ENCODE measurements at places on chromosomes 13 and 19. TPM values are rescaled to one million over a fixed set of nuclear protein-coding genes. Genes with fewer than 3 reads are reported as not detected.
A peak's percentile ranks its signal among the peaks of the same experiment; 100 is the strongest.

Gene LMTK3
- total RNA-seq, result 0.87 TPM

Gene FXYD1
- total RNA-seq, result 575 TPM

Gene RTBDN
- total RNA-seq, result not detected

Gene GNG7
- 28.6 TPM for total RNA-seq

Gene IGFL1
- not detected for total RNA-seq

Gene PRX
- total RNA-seq, result 2.3 TPM

Gene APC2
- 0.08 TPM for total RNA-seq

- no peak overlapping the region for H3K4me3 ChIP-seq
- H3K36me3 ChIP-seq, result no peaks in the 10 kb centered on the region
- no peaks in the 10 kb centered on the region for H3K4me1 ChIP-seq
- no peak overlapping the region for H3K27ac ChIP-seq
- DNase-seq, result no peak
Observed at GRCh38 chr13:41668130-41668757, 210.9 kb downstream of the RGCC start.

DNA sequence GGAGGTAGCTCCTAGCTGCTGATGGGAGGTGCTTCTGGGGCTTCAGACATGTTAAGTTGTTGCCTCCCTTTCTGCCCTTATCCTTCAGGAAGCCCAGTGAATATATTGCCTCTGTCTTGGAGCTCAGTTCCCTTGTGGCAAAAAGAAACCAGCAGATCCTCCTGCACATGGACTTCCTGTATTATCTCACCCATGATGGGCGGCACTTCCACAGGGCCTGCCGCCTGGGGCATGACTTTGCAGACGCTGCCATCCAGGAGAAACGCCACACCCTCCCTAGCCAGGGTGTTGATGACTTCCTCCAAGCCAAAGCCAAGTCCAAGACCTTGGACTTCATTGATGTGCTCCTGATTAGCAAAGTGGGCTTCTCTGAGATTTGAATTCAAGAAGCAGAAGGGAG lies 6.0 kb upstream of the CYP4F12 start:
- no peaks in the 10 kb centered on the region for H3K27me3 ChIP-seq
- H3K4me1 ChIP-seq, result no peaks in the 10 kb centered on the region
- no peaks in the 10 kb centered on the region for H3K36me3 ChIP-seq
- no peak overlapping the region for H3K27ac ChIP-seq
- no peak overlapping the region for H3K4me3 ChIP-seq
- DNase-seq, result no peak

DNA sequence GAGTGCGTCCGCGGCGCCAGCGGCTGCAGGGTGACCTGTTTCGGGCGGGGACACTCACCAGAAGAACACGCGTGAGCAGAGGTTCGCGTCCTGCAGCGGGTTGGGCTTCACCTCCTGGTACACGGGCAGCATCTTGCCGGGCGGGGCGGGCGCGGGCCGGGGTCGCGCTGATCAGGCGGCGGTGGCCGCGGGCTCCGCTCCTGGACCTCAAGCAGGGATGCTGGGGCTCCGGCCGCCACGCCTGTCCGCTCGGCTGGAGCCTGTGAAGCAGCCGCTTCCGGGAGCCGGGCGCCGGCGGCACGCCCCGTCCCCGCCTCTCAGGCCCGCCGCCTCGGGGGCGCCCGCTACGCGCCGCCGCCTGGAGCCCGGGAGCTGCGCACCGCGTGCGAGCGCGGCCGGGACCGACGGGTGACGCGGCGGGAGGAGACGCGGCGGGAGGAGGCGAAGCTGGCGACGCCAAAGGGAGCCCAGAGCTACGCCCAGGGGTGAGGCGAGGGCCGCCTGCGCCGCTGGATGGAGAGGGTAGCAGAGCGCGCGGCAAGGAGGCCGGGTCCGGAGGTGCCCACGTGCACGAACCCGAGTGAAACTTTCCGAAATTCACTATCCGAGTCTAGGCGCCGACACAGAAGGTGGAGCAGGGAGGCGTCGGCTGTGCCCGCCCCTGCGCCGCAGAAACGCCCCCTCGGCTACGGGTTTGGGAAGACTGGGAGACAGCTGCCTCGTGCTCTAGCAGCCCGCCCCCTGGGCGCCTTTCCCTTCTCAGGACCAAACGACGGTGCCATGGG lies at the start of gene ABCC4:
TSS of gene ABCC4 (minus strand) at position 269 of the 785 bp plus-strand sequence. CDS start at position 132, 137 bp downstream.
- no peaks in the 10 kb centered on the region for H3K36me3 ChIP-seq
- no peaks in the 10 kb centered on the region for H3K27me3 ChIP-seq
- peak within 1 kb of the TSS; percentile 42 for H3K4me3 ChIP-seq
- H3K27ac ChIP-seq, result peak within 1 kb of the TSS; percentile 74
- peaks cover 14% of the 10 kb centered on the region for H3K4me1 ChIP-seq
- peak; percentile 57 for DNase-seq

DNA sequence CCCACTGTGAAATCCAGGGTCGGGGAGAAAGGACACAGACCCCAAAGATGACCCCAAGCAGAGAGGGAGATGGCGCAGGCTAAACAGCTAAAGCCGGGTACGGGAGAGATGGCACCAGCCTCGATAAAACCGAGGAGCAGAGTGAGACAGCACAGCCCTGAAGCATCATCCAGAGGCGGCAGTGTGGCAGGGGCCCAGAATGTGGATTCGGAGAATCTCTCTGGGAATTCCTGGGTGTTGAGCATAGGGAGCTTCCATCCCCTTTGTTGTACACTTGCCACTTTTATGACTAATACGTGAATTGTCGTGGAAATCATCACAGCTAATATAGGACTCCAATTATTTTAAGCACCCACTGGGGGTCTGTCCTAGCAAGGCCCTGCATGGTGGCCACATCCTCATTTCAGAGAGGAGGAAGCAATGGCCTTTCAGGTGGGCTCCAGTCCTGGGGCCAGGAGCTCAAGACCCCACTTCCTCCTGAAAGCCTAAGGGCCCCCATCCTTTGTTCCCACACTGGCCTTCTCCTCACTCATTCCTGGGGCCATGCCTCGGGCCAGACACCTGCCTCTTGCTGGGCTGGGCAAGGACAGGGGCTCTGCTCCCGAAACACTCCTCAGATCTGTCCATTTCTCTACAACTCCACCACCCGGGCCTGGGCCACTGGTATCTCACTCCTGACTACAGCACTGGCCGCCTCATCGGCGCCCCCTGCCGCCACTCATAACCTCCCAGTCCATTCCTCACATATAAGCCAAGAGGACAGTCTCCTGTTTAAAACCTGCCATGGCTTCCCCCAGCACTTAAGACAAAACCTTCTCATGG lies 29.3 kb upstream of the ATP1A3 start:
- DNase-seq, result no peak
- no peaks in the 10 kb centered on the region for H3K27me3 ChIP-seq
- H3K4me3 ChIP-seq, result no peak overlapping the region
- peaks cover 14% of the 10 kb centered on the region for H3K4me1 ChIP-seq
- no peaks in the 10 kb centered on the region for H3K36me3 ChIP-seq

DNA sequence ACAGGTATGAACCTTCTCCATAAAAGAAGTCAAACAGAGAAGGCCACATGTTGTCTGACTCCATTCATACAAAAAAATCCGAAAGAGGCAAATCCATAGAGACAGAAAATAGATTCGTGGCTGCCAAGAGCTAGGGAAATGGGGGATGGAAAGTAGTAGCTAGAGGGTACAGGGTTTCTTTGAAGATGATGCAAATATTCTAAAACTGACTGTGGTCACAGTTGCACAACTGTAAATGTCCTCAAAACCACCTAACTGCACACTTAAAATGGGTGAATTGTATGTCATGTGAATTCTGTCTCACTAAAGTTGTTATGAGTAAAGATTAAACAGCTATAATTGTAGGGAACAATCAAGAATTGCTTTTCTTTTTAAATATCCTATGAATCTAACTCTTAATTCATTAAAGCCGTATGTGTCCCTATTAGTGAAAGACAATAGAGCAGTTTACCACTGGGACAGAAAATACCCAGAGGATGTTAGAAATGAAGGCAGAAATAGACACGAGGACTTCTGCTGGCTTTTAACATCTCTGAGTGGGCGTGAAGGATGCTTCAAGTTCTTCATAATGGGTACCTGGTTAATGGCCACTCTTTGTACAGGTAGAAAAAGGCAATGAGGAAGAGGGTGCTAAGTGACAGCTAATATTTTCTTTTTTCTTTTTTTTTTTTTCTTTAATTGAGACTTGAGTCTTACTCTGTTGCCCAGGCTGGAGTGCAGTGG lies 21.2 kb downstream of the INSR start:
- no peak for DNase-seq
- no peaks in the 10 kb centered on the region for H3K36me3 ChIP-seq
- H3K27ac ChIP-seq, result peak overlapping the region; percentile 6
- peaks cover 26% of the 10 kb centered on the region for H3K4me1 ChIP-seq
- H3K27me3 ChIP-seq, result no peaks in the 10 kb centered on the region

GRCh38 chr19:48186015-48186414 lies 15.5 kb downstream of the ZSWIM9 start:
- H3K4me1 ChIP-seq, result no peaks in the 10 kb centered on the region
- H3K4me3 ChIP-seq, result no peak overlapping the region
- H3K27ac ChIP-seq, result no peak overlapping the region
- peaks cover 21% of the 10 kb centered on the region for H3K36me3 ChIP-seq

DNA sequence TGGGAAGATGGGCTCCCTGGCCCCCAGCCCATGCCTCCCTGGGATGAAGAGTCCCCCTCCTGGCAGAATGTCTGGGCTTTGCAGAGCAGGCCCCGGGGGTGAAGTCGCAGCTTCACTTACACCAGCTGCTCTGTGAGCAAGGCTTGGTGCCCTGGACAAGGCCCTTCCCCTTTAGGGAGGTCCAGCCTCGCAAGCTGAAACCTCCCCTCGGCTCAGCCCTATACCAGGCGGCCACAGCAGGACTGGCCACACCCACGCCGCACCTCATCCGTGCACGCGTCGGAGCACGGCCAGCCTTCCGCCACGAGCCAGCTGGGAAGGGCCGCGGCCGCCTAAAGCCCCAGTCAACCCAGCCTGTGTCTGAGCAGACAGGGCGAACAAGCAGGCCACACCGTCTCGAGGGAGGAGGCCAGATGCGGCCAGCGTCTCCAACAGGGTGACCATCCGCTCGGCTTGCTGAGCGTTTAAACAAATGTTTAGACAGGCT lies 83.2 kb upstream of the MCF2L start:
- DNase-seq, result peak; percentile 83
- no peak overlapping the region for H3K27ac ChIP-seq
- H3K4me3 ChIP-seq, result no peak overlapping the region
- H3K27me3 ChIP-seq, result peaks cover 11% of the 10 kb centered on the region
- peaks cover 29% of the 10 kb centered on the region for H3K36me3 ChIP-seq

DNA sequence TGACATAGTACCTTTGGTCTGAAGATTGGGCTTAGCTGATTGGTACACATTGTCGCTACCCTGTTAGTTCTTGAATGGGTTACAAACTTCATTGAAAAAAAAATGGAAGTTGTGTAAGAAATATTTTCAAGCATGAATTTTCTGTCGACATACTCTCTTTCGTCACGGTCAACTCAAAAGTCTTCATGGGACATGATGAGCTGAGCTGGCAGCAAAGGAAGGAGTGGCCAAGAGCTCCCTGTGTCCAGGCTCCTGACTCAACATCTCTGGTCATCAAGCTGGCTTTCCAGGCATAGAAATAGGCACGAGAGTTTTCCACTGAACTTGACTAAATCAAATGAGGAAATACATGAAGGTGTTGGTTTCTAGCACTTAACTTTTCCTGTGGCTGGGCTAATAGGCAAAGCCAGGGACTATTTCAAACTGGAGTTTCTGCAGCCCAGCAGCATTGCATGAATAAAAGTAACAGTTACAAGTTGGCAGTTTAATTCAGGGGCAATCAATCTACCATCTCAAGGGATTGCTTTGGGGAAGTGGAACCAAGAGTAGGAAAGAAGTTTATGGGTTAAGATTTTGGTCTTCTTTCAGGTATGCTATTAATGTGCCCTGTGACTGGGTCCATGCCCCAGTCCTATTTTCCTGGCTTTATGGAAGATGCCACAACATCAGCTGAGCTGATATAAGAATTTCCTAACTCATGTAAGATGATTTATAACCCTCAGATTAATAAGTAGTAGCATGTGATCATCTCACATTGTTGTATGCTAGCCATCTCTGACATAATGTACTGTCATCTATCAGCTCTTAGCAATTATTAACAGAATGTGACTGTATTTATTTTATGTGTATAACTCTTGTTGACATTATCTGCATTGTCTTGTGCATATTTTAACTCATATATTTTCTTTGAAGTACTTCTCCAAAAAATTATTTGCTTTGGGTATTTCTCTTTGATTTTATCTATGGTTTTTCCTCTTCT lies 385.8 kb downstream of the DLEU7 start:
- H3K4me1 ChIP-seq, result peaks cover 8% of the 10 kb centered on the region
- H3K36me3 ChIP-seq, result no peaks in the 10 kb centered on the region
- H3K4me3 ChIP-seq, result no peak overlapping the region
- no peak overlapping the region for H3K27ac ChIP-seq
- DNase-seq, result no peak

DNA sequence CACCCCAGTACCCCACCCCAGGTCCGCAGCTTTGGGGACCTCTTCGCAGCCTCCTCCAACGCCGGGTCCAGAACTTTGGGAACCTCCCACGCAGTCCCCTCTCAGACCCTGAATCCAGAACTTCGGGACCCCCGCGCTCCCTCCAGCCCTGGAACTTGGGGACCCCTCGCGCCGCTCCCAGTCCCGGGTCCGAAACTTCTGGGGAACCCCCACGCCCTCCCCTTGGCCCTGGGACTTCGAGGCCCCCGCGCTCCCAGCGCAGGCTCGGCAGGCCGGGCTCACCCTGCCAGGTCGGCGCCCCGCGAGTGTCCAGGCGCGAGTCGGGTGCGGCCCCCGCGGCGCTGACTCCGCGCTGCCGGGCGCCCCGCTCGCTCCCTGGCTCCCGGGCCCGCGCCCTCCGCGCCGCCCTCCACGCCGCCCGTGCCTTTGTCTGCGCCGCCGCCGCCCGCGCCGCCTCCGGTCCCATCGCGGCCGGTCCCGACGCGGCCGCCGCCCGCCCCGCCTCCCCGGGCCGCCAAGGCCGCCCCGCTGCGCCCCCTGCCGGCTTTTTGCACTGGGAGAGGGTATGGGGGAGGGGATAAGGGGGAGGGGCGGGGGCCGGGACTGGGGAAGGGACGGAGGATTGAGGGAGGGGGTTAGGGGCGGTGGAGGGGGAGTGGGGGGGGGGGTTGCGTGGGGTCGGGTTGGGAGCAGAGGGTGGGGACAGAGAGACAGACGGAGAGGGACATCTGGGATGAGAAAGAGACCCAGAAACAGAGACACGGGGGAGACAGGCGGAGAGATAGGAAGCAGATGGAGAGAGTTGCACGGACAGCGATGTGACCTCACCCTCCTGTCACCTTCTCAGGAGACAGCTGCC lies at the start of gene HOMER3:
TSS of gene HOMER3 (minus strand) at position 449 of the 859 bp plus-strand sequence. CDS start 2,235 bp downstream, outside the sequence.
- DNase-seq, result peak; percentile 85
- peak within 1 kb of the TSS; percentile 71 for H3K4me3 ChIP-seq
- peaks cover 18% of the 10 kb centered on the region for H3K4me1 ChIP-seq
- H3K27ac ChIP-seq, result peak within 1 kb of the TSS; percentile 87
- no peaks in the 10 kb centered on the region for H3K27me3 ChIP-seq

GRCh38 chr13:71290963-71291841 lies 575.8 kb downstream of the DACH1 start:
- peak overlapping the region; percentile 75 for H3K27ac ChIP-seq
- peak; percentile 55 for DNase-seq
- H3K4me3 ChIP-seq, result peak overlapping the region; percentile 55

Measured in heart right ventricle (tissue), 16 donors.